ENCODE measurements at places on chromosomes 7 and 10.

DNA sequence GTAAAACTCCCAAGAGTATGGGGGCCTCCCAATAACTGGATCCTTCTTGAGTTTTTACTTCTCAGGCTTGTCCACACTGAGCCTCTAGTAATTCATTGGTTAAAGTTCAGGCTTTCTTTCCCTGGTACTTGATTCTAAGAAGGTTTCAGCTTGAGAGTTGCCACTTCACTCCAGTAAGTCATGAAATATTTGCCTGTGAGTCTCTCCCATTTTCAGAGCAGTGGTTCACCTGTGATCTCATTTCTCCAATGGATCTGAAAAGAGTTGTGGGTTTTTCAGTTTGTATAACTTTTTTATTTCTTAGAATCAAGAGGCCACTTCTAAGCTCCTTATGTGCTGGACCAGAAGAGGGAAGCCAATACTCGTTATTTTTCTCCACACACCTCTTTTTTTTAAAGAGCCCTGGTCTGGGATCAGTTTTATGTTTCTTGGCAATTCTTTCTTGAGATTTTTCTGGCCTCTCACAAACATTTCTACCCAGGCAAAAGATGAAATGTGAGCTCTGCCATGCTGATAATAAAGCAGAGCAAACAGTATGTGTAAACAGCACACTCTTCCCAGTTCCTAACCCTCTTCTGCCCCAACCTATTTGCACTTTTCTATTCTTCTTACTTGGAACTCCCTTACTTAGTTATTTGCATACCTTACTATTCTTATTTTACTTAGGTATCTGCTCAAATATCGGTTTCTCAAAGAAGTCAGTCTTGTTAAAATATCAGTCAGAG, 983.4 kb downstream of the CCSER2 start:
- DNase-seq: no peak

- no peak for DNase-seq
Measured at GRCh38 chr7:88358526-88358838, 51.8 kb upstream of the STEAP4 start.

DNA sequence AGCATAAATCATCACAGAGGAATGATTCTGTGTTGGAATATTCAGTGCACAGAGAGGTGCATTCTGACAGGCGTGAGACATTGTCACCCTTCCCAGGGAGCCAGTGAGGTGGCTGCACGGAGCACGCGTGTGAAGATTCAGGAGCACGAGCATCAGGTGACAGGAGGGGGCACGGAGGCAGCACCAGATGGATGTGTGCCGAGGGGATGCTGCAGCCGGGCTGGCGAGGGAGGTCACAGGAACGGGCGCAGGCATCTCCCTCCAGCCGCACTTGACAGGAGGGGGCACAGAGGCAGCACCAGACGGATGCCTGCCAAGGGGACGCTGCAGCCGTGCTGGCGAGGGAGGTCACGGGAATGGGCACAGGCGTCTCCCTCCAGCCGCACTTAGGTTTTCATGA, 66.5 kb downstream of the DIP2C start:
- DNase-seq: no peak

GRCh38 chr7:16479591-16479990, 14.1 kb upstream of the SOSTDC1 start:
- DNase-seq: no peak

DNA sequence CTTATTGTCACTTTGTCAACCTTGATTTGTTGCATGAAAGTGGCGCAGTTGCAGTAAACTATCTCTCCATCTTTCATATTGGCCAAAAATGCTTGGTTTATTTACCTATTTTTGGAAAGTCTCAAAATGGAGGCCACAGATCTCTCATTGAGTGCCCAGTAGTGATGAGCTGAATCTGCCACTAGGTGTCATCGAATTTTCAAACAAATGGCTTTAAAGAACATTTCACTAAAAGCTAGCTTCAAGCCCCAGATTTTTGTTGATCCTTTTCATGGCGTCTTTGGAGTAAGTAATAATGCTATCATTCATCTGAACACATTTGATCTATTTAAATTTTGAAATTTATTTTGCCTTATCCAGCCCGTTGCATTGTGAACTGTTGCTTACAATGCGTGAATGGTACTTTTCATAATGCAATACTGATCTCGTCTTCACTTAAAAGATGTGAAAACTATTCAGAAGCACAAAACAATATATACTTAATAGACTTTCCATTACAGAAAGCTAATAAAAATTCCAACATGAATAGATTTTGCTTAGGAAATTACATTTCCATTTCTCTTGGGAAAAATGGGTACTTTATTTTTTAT, 236.2 kb downstream of the DNAJB9 start:
- no peak for DNase-seq

- DNase-seq: no peak
Measured at GRCh38 chr10:17290226-17290625, 62.2 kb downstream of the VIM start.

DNA sequence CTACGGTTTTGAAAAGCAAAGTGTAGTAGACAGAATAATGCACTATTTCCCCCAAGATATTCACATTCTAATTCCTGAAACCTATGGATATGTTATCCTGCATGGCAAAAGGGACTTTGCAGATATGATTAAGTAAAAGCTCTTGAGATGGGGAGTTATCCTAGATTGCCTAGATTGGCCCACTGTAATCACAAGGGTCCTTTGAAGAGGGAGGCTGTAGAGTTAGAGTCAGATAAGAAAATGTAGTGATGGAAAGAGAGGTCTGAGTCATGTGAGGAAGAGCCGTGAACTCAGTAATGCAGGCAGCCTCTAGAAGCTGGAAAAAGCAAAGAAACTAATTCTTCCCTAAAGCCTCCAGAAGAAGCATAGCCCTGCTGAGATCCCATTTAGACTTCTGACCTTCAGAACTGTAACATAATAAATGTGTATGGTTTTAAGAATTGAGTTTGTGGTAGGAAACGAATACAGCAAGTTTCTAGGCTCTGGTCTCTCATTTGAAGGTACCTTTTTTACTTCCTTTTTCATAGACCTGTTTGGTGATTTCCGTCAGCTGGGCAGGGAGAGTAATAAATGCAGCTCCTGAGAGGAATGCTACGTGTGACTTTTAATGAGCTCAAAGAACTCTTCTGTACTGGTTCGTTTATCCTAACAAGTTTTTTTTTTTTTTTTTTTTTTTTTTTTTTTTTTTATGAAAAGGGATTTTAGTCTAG, 41.9 kb upstream of the NXPH1 start:
- DNase-seq: no peak

Data from AG04450 (cell line).